ENCODE measurements at places on chromosomes 11 and 22. TPM values are rescaled to one million over a fixed set of nuclear protein-coding genes. Genes with fewer than 3 reads are reported as not detected.

The CEP126 gene
- 1.6 TPM for total RNA-seq

The OR56B4 gene
- total RNA-seq, result not detected

The ACR gene
- not detected for total RNA-seq

The RASSF7 gene
- total RNA-seq, result 68.4 TPM

The YAP1 gene
- 0.63 TPM for total RNA-seq

The PNPLA3 gene
- not detected for total RNA-seq

The BTG4 gene
- not detected for total RNA-seq

The NXPE2 gene
- total RNA-seq, result 0.18 TPM

The GSTP1 gene
- 169 TPM for total RNA-seq
